Spinal cord (tissue), 10 donors: ENCODE measurements at places on chromosomes 12 and 14. TPM values are rescaled to one million over a fixed set of nuclear protein-coding genes. Genes with fewer than 3 reads are reported as not detected.

Gene FRMD6
- total RNA-seq, result 63.9 TPM

GRCh38 chr12:98509063-98509462 is 6.3 kb upstream of the TMPO start:
- no peaks in the 10 kb centered on the region for H3K27me3 ChIP-seq
- DNase-seq, result no peak
- H3K36me3 ChIP-seq, result no peaks in the 10 kb centered on the region
- H3K27ac ChIP-seq, result no peak overlapping the region

DNA sequence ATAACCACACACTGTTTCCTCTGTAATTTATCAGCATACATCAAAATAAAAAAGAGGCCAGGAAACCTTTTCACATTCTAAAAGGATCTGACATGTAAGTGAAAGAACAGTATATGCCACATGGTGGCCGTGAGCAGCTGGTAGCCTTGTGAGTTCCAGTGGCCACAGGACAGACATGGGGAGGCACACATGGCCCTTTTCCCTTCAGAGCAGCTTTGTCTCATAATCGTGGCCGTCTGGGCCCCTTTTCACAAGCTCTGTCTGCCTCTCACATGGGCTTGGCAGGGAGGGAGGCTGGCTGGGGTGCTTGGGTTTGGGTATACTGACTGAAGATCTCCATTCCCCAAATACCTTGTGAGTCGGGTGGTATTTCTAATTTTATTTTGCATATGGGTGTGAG is 1.5 kb upstream of the ZDHHC22 start:
- no peak for DNase-seq
- peaks cover 23% of the 10 kb centered on the region for H3K27me3 ChIP-seq
- peak overlapping the region; percentile 18 for H3K4me3 ChIP-seq

Gene COA8
- total RNA-seq, result 43.3 TPM

Gene OTUB2
- 3.6 TPM for total RNA-seq

- no peak for DNase-seq
- no peaks in the 10 kb centered on the region for H3K27me3 ChIP-seq
- peaks cover 77% of the 10 kb centered on the region for H3K36me3 ChIP-seq
- peaks cover 89% of the 10 kb centered on the region for H3K4me1 ChIP-seq
These were observed 573 bp downstream of the ARL6IP4 start for GRCh38 chr12:122981036-122981471.

GRCh38 chr12:45774508-45775162 is 45.1 kb downstream of the ARID2 start:
- no peaks in the 10 kb centered on the region for H3K4me1 ChIP-seq
- no peak for DNase-seq
- H3K36me3 ChIP-seq, result no peaks in the 10 kb centered on the region
- H3K27me3 ChIP-seq, result no peaks in the 10 kb centered on the region

Gene PIWIL1
- total RNA-seq, result 0.17 TPM

DNA sequence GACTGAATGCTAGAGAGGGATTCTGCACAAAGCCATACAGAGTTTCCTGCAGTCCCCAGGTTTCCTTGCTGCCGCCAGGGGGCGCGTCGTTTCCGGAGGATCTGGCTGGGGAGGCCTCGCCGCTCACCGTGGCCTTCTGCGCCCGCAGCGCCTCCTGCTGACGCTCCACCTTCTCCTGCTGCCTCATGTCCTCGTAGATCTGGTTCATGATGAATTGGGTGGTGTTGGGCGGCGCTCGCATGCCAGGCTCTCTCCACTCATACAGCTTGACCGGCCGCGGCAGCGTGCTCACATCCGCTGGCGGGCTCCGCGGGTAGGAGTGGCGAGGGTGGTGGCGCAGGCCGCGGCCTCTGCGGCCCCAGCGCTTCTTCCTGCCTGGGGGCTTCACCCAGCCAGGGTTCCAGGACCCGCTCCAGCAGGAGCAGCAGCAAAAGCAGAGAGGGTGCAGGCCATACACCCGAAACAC is 987 bp downstream of the CCER1 start:
- no peak for DNase-seq
- no peak overlapping the region for H3K27ac ChIP-seq
- H3K4me1 ChIP-seq, result no peaks in the 10 kb centered on the region
- no peaks in the 10 kb centered on the region for H3K27me3 ChIP-seq
- H3K36me3 ChIP-seq, result no peaks in the 10 kb centered on the region

DNA sequence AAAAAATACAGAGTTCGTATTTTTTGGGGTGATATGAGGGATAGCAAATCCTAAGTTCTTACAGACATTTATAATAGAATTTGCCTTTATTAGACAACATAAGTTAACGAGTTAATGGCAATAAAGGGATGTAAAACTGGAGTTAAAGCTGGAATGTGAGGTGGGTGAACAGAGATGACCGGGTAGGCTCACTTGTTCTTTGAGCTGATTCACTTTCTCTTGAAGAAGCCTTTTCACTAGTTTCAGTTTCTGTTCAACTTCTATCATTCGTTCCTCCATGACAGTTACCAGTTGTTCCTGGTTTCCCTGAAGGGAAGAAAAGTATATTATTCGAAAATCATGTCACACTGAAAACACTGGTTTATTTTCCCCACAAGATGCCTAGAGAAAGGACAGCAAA is 57.7 kb upstream of the SAV1 start:
- no peak for DNase-seq
- H3K27ac ChIP-seq, result no peak overlapping the region
- no peaks in the 10 kb centered on the region for H3K27me3 ChIP-seq
- peaks cover 26% of the 10 kb centered on the region for H3K36me3 ChIP-seq
- H3K4me3 ChIP-seq, result no peak overlapping the region

GRCh38 chr12:108850854-108851573 is 6.4 kb downstream of the SSH1 start:
- no peak for DNase-seq
- no peak overlapping the region for H3K27ac ChIP-seq
- H3K4me3 ChIP-seq, result no peak overlapping the region
- H3K27me3 ChIP-seq, result no peaks in the 10 kb centered on the region
- peaks cover 46% of the 10 kb centered on the region for H3K4me1 ChIP-seq
- peaks cover 44% of the 10 kb centered on the region for H3K36me3 ChIP-seq

DNA sequence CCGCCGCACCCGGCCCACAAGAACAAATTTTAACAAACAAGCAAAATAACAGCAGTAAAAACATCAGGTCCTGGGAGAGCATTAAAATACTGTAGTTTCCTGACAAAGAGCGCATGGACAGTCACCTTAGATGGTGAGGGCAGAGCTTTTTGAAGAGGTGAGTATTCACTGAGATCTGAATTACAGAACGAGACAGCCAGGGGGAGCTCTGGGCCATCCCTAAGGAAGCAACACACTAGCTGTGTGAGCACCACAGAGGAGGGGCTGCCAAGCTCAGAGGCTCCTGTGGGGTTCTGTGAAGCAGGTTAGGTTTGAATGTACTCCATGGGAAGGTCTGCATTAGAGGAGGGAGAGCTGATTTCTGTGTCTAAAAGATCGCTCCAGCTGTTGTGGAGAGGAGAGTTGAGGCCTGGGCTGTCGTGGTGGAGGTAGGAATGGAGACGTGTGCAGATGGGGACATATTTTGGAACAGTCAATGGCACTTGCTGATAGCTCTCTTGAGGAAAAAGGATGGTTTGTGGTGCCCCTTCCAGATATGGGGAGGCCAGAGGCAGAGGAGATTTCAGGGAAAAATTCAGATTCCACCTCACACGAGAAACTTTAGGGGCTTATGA is 72.9 kb downstream of the TRAFD1 start:
- H3K4me1 ChIP-seq, result no peaks in the 10 kb centered on the region
- H3K36me3 ChIP-seq, result peaks cover 74% of the 10 kb centered on the region
- DNase-seq, result no peak
- no peaks in the 10 kb centered on the region for H3K27me3 ChIP-seq

DNA sequence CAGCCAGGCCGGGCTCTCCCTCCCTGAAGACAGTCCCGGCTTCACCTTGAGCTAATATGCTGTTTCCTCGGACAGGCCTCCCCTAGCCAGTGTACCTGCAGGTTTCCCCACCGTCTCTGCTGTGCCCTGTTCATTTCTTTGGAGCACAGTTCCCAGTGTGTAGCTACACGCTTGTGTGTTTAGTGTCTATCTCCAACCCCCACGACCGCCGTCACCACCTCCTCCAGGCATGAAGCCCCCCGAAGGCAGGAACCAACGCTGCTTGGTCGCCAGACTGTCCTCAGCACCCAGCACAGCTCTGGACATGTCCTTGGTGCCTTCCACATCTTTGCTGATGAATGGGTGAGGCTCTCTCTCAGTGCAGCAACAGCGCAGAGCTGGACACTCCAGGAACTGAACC is 26.2 kb upstream of the PLEKHG6 start:
- DNase-seq, result no peak
- no peak overlapping the region for H3K27ac ChIP-seq
- no peak overlapping the region for H3K4me3 ChIP-seq
- H3K36me3 ChIP-seq, result no peaks in the 10 kb centered on the region

DNA sequence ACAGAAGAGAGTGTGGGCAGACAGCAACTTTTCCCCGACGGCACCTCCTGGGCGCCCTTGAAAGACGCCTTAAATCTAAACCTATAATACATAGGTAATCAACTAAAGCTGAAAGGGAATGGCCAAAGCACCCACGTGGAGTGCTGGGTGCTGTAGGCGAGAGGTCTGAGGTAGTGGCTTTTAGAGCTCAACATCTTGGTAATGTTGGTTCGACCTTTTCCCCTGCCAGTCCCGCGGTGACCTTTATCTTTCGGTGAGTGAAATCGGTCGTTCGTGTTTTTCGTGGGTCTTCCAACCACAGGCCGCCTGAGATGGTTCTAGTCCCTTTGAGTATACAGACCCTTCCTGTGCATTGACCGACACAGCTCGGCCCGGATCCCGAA is 9.1 kb downstream of the OR6S1 start:
- H3K27me3 ChIP-seq, result peaks cover 66% of the 10 kb centered on the region
- no peak overlapping the region for H3K27ac ChIP-seq
- DNase-seq, result no peak
- no peaks in the 10 kb centered on the region for H3K36me3 ChIP-seq
- H3K4me3 ChIP-seq, result peak overlapping the region; percentile 21
- peaks cover 23% of the 10 kb centered on the region for H3K4me1 ChIP-seq

Gene LBHD2
- not detected for total RNA-seq

Gene JAG2
- total RNA-seq, result 18.0 TPM

DNA sequence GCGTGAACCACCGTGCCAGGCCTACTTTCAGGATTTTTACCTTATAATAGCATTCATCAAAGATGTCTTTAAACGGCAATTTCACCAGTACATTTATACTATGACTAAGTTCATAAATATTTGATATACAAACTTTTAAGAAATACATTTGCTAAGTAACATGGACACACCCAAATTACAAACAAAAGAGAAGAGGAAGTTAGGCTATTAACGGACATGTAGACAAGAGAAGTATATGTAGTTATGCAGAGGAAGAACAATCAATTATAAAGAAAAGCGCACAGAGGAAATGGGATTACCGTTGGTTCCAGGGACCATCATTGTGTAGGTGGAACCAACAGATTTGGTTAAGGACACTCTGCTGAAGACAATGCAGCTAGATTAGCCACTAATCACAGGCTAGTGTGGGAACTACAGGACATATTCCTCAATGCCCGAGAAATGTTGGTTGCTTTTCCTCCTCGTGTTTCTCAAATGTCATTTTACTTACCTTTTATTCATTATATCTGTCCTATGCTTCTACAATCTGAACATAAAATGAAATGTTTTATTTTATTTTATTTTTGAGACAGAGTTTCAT is 24.0 kb upstream of the PKP2 start:
- no peak for DNase-seq
- H3K4me3 ChIP-seq, result no peak overlapping the region
- no peaks in the 10 kb centered on the region for H3K36me3 ChIP-seq
- no peaks in the 10 kb centered on the region for H3K4me1 ChIP-seq

DNA sequence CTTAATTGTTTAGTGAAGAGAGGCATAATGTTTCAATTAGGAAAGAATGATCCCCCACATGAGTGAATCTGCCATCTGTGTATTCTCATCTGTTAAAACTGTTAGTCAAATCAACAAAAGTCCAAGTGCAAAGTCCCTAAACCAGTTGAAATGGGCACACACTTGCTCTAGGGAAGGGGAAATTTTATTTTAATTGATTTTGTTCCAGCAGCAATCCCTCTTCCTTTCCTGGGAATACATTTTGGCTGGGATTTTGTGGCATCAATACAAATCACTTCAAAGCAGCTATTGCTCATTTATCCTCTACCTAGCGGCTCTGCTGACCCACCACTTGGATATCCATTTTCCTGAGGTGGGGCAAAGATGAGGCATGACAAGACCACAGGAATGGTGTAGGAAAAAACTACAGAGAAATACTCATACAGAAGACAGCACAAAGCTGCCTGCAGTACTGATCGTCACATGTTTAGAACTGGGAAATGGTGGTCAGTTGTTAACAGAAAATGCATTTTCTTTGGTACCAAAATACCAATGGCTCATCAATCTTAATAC is 9.8 kb upstream of the SSTR1 start:
- no peaks in the 10 kb centered on the region for H3K27me3 ChIP-seq
- peaks cover 4% of the 10 kb centered on the region for H3K4me1 ChIP-seq
- H3K4me3 ChIP-seq, result no peak overlapping the region
- no peaks in the 10 kb centered on the region for H3K36me3 ChIP-seq

DNA sequence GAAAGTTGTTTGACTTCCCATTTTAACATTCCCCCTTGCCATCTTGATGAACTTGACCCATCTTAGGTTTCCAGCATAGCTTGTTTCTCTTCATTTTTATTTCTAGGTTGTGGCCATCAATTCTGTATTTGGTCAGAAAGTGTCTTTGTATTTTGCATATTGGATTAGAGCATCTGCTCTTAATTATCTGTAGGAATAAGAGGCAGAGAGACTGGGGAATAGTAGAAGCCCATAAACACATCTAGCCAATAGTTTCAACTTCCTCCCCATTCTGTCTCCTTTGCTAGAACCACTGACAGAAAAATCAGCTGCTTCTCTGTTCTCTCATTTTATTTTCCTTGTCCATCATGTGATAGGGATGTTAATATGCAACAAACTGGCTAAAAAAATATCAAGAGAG is 8.2 kb downstream of the SOCS2 start:
- no peak overlapping the region for H3K27ac ChIP-seq
- no peaks in the 10 kb centered on the region for H3K4me1 ChIP-seq
- H3K4me3 ChIP-seq, result no peak overlapping the region

- DNase-seq, result no peak
- H3K4me1 ChIP-seq, result no peaks in the 10 kb centered on the region
- H3K27ac ChIP-seq, result no peak overlapping the region
- no peak overlapping the region for H3K4me3 ChIP-seq
These were observed 19.1 kb upstream of the MAPKAPK5 start for GRCh38 chr12:111822886-111823285.

Gene RNF212B
- total RNA-seq, result not detected

GRCh38 chr14:88325883-88326282 is 2.8 kb upstream of the KCNK10 start:
- H3K4me3 ChIP-seq, result peak overlapping the region; percentile 43
- peaks cover 23% of the 10 kb centered on the region for H3K4me1 ChIP-seq
- no peaks in the 10 kb centered on the region for H3K36me3 ChIP-seq

Gene ADAMTS20
- total RNA-seq, result 0.44 TPM

- peaks cover 16% of the 10 kb centered on the region for H3K4me1 ChIP-seq
- peaks cover 100% of the 10 kb centered on the region for H3K27me3 ChIP-seq
- no peaks in the 10 kb centered on the region for H3K36me3 ChIP-seq
- peak overlapping the region; percentile 57 for H3K27ac ChIP-seq
- no peak overlapping the region for H3K4me3 ChIP-seq
- DNase-seq, result no peak
These were observed 5.5 kb upstream of the HOXC11 start for GRCh38 chr12:53967421-53967925.

- peaks cover 25% of the 10 kb centered on the region for H3K4me1 ChIP-seq
- no peaks in the 10 kb centered on the region for H3K36me3 ChIP-seq
These were observed 18.0 kb upstream of the DLK1 start for GRCh38 chr14:100708425-100709288.
